Stimulated activated CD4-positive, alpha-beta T cell treated with anti-CD3 and anti-CD28 coated beads, Interleukin-15, amount 100 ng/mL, for 1 hour (primary cell): ENCODE measurements at places on chromosomes 7 and 10.

GRCh38 chr7:130274296-130274695 lies 7.6 kb downstream of the CPA2 start:
- DNase-seq = no peak

GRCh38 chr10:67808704-67809103 lies 29.3 kb downstream of the DNAJC12 start:
- DNase-seq = no peak

DNA sequence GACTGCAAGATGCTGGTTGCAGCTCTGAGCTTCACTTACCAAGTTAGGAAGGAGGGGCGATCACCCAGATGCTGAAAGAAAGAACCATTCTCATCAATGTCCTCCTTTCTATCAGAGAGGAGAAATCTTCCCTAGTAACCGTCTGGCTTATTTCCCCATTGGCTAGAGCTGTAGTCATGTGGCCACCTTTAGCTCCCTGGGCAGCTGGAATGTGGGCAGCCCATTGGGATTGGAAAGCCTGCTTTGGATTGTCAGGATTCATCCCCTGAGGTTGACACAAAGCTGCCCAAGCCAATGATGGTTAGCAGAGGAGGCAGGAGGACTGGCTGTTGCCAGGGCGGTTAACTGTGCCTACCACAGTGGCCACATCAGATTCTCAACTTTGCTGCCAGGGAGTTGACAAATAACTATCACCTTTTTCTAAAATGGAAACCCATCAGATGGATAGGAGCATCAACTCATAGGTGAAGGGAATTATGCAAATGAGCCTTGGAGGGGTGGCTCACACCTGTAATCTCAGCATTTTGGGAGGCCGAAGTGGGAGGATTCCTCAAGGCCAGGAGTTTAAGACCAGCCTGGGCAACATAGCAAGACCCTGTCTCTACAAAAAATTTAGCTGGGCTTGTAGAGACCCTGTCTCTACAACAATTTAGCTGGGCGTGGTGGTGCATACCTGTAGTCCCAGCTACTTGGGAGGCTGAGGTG lies 206.4 kb upstream of the GALNT17 start:
- no peak for DNase-seq

GRCh38 chr7:24786941-24787340 lies 29.7 kb upstream of the GSDME start:
- DNase-seq = no peak

GRCh38 chr7:496528-497295 lies 22.9 kb downstream of the PDGFA start:
- no peak for DNase-seq
